ENCODE measurements at places on chromosomes 11 and 22. TPM values are rescaled to one million over a fixed set of nuclear protein-coding genes. Genes with fewer than 3 reads are reported as not detected.

- DNase-seq = no peak
Measured at GRCh38 chr11:45150943-45151342, 4.5 kb downstream of the PRDM11 start.

Gene RBMXL2
- not detected for total RNA-seq

- no peak for DNase-seq
Measured at GRCh38 chr22:23571486-23571885, 8.6 kb downstream of the IGLL1 start.

DNA sequence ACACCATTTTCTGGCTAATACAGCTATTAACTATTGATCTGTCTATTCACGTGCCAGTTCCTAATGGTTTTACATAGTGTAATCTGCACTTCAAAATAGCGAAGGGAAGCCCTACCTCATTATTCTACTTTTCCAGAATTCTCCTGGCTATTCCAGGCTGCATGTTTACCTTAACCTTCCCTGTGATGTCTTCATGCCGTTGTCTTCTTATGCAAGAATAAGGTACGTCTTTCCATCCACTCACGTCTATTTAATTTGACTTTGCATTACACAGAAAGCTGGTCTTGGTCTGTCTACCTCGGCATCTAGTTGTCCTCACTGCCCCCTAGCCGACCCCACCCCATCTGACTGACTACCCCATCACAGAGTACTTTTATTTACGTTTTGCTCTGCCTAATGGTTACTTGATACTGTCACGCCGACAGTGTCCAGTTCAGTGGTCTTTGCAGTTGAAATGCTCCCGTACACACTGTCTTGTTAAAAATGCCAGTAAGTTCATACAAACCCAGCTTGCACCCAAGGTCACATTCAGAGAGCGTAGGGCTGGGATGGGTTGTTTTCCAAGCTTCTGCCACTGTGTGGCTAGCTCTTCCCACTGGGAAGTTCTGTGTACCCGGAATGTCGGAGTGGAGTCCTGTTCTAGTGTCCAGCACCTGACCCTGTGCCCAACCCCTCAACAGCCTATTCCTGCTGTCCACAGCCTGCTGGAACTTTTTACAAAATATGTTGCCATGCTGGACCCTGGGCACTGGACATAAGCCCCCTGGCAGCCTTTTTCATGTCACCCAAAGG lies 15.0 kb downstream of the NEAT1 start:
- DNase-seq = no peak

DNA sequence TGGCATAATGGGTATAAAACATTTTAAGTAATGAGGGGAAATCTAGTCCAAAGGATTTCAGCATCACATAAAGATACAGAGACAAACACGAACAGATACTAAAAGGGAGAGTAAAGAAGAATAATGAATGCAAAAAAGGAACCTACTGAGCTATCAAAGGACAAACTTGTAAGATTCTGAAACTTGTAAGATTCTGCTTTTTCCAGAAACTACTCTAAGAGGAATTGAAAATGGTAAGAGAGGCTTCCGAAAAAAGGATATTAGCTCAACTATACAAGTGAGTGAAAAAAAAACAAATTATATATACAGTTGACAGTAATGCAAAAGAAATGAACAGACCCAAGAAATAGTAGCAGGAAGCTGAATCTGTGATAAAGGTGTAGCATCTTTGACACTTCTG lies 37.7 kb downstream of the POLD3 start:
- DNase-seq = no peak

- DNase-seq = no peak
Measured at GRCh38 chr11:12229450-12230229, 119.2 kb downstream of the MICAL2 start.

DNA sequence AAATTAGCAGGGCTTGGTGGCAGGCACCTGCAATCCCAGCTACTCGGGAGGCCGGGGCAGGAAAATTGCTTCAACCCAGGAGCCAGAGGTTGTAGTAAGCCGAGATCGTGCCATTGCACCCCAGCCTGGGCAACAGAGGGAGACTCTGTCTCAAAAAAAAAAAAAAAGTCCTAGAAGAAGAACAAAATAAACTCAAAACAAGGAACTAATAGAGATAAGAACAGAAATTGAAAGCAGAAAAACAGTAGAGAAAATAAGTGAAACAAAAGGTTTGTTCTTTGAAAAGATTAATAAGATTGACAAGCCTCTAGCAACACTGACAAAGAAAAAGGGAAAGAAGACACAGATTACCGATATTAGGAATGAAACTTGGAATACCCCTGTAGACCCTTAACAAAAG lies 45.1 kb upstream of the CBX7 start:
- DNase-seq = no peak

- no peak for DNase-seq
Measured at GRCh38 chr11:27205250-27205649, 157.8 kb downstream of the CCDC34 start.

Gene C11orf87
- total RNA-seq = not detected

GRCh38 chr22:40256516-40256915 lies 78.8 kb downstream of the TNRC6B start:
- DNase-seq = no peak

Gene DMC1
- total RNA-seq = 0.90 TPM

DNA sequence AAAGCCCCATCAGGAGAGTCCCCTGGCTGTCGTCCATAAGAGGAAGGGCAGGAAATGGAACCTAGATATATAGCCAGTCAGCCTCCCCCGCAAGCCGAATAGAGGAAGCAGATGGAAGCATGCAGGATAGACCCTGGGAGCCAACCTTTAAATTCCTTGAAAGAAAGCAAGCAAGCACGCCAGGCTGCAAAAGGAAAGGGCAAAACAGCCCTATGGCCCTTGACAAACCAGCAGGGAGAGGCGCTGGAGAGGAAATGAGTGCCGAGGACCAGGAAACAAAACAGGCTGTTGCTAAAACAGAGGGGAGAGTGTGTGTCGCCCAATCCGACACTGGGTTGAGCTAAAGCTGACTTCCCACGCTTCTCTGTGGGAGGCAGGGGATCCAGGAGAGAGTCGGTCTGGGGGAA lies 203.5 kb upstream of the MTNR1B start:
- DNase-seq = peak; percentile 74

DNA sequence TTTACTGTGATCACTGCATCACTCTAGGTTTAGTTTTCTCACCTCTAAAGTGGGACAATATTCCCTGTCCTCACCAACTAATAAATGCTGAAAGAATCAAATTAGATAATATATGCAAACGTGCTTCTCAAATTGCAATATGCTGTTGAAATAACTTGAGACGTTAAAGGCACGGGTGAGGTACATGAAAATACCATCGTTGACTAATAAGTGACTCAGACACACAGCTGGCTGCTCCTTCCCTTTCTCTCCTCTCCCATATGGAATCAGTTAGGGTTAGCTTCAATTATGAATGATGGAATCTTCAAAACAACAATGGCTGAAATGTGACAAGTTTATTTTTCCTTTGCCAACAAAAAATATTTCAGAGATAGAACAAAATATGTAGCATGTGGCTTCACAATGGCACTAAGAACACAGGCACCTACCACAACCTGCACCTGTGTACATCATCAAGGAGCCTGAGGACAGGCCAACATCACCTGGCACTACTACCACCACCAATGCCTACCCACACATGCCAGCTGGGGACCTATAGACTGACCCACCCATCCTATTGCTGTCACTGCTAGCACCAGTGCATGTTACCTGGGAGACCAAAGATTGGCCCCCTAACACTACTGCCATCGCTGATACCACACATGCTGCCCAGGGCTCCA lies 13.7 kb downstream of the GDPD4 start:
- no peak for DNase-seq

DNA sequence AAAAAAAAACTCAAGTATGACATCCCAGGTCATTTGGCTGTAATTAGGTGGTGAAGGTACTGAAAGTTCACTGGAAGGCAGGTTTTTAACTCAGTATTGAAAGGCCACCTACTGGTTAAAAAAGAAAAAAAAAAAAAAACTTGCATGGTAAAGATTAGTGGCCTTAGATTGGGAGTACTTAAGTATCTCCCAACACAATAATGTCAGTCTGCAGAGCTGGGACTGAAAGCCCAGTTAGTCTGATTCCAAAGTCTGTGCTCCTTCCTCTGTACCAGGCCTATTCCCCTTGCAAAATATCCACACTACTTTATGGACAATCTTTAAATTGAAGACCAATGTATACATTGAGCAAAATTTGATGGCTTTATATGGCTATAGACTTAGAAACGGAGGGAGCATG lies 85.5 kb downstream of the NOX4 start:
- DNase-seq = peak; percentile 40

GRCh38 chr22:49016909-49017481 lies 810.7 kb downstream of the BRD1 start:
- DNase-seq = no peak

- DNase-seq = no peak
Measured at GRCh38 chr11:65002706-65003105, 5.9 kb upstream of the BATF2 start.

DNA sequence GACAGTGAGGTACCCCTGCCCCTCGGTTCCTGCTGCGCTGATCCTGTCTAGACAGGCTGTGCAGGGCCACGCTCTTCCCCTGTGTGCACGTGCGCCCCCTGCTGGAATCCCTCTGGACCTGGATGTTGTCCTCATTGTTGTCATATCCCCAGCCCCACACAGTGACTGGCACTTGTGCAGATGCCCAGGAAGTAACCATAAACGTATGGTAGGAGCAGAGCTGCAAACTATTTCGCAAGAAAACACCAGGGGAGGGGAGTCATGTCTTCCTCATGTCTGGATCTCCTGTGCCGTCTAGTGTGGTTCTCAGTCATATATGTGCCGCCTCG lies 114.7 kb downstream of the CRYBB2 start:
- peak; percentile 59 for DNase-seq

GRCh38 chr11:124754309-124754708 lies 2.3 kb upstream of the VSIG2 start:
- no peak for DNase-seq

- DNase-seq = no peak
Measured at GRCh38 chr22:48757581-48757980, 1070.1 kb downstream of the BRD1 start.

Gene BAIAP2L2
- 0.25 TPM for total RNA-seq

GRCh38 chr11:130451231-130452019 lies 3.0 kb downstream of the ADAMTS15 start:
- no peak for DNase-seq

- no peak for DNase-seq
Measured at GRCh38 chr11:99424313-99425084, 403.8 kb downstream of the CNTN5 start.

GRCh38 chr11:72162891-72163492 lies 27.5 kb downstream of the FOLR3 start:
- DNase-seq = no peak

GRCh38 chr11:75520688-75521087 lies 5.1 kb downstream of the GDPD5 start:
- DNase-seq = no peak

Gene GLYATL1
- not detected for total RNA-seq

- no peak for DNase-seq
Measured at GRCh38 chr11:45486461-45486860, 179.0 kb downstream of the CHST1 start.

DNA sequence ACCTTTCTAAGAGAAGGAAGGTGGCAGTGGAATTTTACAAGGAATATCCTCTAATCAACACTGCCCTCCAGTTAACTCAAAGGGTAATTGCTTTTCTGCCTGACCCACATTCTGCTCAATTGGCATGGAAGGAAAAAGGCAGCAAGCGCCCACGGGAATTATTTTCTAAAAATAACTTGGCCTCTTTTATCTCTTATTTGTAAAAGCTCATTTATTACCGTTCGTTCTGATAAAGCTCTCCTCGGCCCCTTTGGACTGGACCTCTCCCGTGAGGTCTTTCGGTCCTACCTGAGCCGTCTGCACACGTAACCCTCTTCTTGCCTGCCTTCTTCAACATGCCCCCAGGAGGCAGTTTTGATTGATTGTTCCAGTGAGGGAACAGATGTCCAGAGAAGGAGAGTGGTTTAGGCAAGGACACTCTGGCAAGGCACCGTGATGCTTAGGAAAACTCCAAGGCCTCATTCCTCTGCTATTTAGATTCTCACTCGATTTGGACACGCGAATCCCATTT lies 53.2 kb upstream of the CRTAM start:
- DNase-seq = no peak

Gene TRPM5
- not detected for total RNA-seq

DNA sequence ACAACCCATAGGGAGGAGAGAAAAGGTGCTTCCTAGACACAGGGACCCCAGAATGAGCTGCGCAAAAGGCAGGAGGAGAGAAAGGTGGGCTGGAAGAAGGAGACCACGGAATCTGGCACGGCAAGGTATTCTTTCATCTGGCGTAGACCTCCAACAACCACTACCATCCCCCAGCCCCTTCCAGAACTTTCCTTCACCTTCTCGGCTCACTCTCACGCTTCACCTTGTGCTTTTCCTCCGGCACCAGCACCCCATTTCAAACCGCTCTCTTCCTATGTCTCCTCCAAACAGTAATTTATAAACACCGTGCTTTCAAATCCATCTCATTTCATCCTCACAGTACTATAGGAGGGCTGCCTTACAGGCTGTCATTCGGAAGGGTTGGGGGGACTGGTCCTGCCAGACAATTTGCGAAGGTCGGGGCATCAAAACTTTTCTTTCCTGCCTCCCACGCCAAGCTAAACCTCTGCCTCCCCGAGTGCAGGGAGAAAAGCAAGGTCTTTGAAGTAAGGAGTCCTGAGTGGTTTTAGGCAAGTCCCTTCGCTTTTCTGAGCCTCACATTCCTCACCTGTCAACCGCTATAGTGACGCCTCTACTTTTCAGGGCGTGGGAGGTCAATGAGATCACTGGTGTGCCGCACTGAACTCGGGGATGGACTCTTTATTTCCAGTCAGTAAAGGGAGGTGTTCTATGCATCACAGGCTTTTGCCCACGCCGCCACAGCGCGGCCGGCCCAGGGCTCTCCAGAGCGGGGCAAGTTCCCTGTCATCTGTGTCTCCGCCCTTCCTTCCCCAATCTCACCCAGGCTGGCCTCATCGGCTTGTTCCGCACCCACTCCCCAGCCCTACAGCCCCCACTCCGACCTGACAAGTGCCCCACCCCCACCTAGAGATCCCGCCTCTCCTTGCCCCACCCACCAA lies 800 bp downstream of the KCTD21 start:
- DNase-seq = no peak

Gene CSNK2A3
- total RNA-seq = 2.1 TPM

DNA sequence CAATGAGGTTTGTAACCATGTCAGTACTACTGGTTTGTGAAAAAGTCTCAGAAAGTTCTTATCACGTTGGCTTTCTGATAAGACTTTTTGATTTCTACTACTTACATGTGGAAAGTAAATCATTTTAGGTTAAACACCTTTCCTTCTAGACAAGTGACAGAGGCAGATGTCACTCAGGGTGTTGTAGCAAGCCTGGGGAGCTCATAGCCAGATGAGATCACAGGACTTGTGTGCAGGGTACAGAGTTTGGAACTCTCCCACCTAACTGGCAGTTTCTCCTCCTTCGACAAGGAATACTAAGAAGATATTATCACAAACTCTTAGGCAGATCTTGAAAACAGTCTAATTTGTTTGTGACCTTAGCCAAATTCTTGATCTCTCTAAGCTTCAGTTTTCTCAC lies 49.4 kb upstream of the PICALM start:
- no peak for DNase-seq

Gene DGAT2
- total RNA-seq = 1.3 TPM

Gene IL10RA
- 0.25 TPM for total RNA-seq

GRCh38 chr22:50243685-50244419 lies 971 bp downstream of the TUBGCP6 start:
- no peak for DNase-seq

All from dermis microvascular lymphatic vessel endothelial cell (primary cell).